ENCODE measurements at places on chromosomes 12 and 14.

GRCh38 chr14:68548194-68549076, 244.4 kb downstream of the ZFP36L1 start:
- peak; percentile 97 for DNase-seq

DNA sequence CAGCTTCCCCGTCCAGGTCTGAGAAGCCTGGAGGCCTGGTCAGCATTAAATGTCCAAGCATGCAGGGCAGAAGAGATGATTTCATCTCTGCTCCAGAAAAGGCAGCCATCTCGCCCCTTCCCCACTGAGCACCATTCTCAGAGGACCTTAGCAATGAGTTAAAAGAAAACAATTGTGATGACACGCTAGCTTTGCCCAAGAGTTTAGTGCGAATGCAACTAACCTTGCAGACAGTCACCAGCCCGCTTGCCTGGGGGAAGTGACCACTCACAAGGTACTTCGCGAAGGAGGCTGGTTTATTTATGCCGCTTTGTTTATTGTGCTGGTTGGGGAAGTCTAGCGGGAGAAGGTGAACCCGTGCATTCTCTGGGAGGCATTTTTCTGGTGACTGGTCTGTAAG, 170.7 kb downstream of the RBM19 start:
- DNase-seq, result no peak

GRCh38 chr14:89899917-89900663, 54.4 kb downstream of the EFCAB11 start:
- DNase-seq, result no peak

GRCh38 chr12:70948236-70948975, 27.9 kb upstream of the PTPRR start:
- DNase-seq, result no peak

GRCh38 chr14:101584055-101584859, 23.0 kb downstream of the DIO3 start:
- DNase-seq, result peak; percentile 37

- DNase-seq, result peak; percentile 70
Observed at GRCh38 chr12:109428037-109428629, 49.0 kb downstream of the KCTD10 start.

DNA sequence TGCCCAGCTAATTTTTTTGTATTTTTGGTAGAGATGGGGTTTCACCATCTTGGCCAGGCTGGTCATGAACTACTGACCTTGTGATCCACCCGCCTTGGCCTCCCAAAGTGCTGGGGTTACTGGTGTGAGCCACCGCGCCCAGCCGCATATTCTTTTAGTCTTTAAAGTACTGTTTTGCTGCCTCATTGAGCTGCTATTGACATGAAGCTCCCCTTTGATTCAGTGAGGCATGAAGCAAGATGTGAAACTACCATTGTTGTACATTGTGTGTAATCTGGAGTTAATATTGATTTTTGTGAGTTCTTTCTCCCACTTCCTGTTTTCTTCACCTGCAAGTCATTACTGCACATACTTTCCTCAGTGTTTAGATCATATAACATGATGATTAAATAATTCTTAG, 80.8 kb downstream of the MNAT1 start:
- no peak for DNase-seq
